CD4-positive, alpha-beta T cell treated with Interleukin-2 at 100 ng/mL for 4 hours (primary cell): ENCODE measurements at places on chromosomes 11 and 22.

GRCh38 chr11:66465373-66466224, 1.1 kb upstream of the PELI3 start:
- no peak for DNase-seq

DNA sequence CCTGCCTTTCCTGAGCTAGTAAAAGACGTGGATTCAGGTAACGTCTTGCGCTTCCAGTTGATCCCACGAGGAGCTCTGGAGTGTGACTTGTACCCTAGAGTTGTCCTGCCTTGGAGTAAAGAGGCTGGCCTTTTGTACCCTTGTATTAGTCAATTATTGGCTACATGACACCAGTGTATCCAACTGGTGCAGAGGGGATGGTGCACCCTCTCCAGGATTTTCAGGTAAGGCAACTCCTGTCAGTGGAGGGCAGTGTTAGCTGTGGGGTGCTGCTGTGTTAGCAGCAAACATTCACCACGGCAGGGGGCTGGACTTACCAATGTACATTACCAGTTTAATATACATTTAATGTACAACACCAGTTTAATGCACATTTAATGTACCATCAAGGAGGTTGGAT, 233.5 kb downstream of the MIAT start:
- no peak for DNase-seq

GRCh38 chr11:117820516-117820915, 4.0 kb downstream of the FXYD2 start:
- no peak for DNase-seq

GRCh38 chr11:69008737-69009440, 4.2 kb downstream of the MRGPRF start:
- DNase-seq, result no peak

- no peak for DNase-seq
Measured at GRCh38 chr11:16242806-16243205, 113.5 kb downstream of the SOX6 start.

DNA sequence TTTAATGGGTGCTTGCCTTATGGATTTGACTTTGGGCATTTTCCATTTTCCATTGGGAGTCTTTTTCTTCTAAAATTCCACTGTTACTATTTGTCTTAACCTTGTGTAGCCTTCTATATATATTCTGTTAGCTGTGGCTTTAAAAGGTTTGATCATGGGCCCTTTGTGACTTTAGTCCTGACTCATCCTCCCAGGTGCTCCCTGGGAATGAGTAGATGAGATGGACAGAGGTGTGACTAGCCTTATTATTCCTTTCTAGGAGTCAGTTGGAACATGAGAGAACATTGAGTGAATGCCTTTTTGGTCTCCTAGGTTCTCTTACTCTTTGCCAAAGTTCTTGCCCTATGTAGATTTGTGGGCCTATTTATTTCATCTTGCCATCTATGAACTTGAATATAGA, 39.0 kb downstream of the DDX10 start:
- DNase-seq, result no peak

DNA sequence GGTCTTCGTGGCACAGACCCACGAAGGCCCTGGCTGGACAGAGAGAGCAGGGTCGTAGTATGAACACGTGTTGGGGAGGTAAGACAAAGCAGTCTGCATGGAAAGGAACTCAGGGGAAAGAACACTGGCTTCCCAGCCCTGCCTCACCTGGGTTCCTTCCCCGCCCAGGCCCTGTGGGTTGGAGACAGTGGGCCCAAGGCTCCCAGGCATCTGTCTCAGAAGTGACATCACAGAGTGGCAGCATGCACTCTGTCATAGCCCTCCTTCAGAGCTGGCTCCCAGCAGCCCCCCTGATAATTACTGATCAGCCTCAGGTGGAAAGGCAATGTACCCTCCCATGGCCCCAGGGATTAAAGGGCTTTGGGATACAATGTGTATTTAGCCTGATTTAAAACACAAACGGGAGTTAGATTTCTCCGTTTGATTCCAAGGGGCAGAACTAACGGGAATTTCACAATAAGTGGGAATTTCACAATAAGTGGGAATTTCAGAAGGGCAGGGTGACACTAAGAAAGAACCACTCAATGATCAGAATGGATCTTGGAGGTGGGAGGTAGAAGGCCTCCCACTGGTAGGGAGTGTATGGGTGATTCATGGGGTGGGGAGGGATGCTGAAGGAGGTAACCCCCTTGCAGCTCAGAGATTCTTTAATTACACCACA, 65.1 kb downstream of the SLC22A12 start:
- DNase-seq, result no peak

- no peak for DNase-seq
Measured at GRCh38 chr22:36197514-36198146, 4.0 kb downstream of the APOL4 start.

DNA sequence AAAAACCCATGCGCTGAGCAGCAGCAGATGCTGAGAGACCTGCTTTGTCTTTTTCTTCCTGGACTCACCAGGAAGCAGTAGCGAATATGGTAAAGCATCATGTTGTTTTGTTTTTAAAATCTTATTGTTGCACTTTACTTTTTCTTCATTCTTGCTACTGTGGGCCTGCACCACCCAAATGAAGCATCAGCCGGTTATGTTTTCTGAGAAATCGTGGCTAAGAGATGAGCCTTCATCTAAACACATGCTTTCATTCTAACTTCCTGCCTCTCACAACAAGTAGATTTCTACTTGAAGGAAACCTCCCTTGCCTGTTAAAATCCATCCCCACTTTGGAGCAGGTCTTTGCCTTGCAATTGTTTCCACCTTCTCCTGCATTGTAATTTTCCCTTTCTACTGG, 1025.9 kb downstream of the NTM start:
- DNase-seq, result no peak

DNA sequence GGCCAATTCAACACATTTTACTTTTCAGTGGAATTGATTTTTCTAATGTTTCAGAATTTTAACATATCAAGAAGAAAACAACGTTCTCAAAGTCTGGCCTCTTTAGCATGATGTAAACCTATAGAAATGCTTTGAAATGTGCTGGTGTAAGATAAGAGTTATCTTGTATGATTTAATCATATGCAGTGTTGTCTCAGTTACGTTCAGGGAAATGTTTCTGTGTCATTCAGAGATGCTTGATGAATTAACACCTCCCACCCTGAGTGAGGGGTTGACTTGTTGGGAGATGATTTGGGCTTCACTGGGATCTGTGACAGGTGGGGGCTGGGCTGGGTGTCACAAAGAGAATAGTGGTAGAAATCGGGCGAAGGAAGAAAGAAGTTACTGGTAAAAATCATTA, 15.7 kb upstream of the MYO18B start:
- no peak for DNase-seq

DNA sequence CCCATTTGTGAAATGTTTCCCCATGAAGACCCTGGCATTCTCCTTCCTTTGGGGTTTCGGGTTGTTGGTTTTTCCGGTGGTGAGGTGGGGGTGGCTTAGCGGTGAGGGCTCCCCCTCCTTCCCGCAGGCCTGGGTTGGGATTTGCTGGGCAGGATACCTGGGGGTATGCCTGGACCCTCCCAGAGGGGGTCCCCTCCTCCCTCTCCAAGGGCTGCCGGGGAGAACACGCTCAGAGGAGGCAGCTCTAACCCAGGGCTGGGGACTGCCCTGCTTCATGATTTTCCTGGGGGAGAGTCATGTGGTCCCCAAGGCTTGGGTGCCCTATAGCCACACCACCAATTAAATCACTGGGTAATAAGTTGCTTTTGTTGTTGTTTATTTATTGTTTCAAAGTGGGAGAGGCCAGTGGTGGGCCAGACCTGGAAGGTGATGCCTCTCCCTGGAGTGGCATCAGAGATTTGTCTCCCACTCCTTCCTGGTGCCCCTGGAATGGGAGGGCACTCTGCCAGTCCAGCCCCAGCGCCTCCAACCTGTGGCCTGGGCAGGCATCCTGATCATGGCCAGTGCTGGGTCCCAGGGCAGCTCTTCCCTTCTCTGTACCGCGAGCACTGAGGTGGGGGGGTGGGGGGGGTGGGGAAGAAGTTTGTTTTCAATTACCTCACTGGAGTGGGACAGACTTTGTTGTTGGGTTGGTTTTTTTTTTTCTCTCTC, 1.3 kb upstream of the CLCF1 start:
- no peak for DNase-seq

GRCh38 chr11:117303101-117303500, 12.0 kb downstream of the BACE1-AS start:
- DNase-seq, result no peak

GRCh38 chr11:65113361-65113756, 1.7 kb downstream of the TM7SF2 start:
- no peak for DNase-seq

DNA sequence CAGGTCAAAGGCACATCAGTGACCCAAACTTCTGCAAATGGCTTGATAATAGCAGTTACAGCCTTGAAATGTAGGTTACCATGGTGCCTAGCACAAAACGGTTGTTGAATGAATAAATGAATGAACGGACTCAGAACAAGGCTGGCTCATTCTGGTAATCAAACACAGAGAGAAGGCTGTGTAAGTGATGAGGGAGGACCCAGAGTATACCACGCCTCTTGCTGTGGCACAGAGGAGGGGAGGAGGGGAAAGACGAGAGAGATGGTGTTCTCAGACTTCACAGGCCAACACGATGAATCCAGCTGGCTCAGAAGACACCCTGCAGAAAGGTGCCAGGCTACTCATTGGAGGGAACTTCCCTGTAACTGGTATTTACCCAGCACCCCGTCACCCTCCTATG, 38.3 kb downstream of the PC start:
- no peak for DNase-seq

- DNase-seq, result no peak
Measured at GRCh38 chr22:45444168-45444567, 30.7 kb downstream of the RIBC2 start.

- DNase-seq, result no peak
Measured at GRCh38 chr11:94806014-94806413, 37.9 kb downstream of the AMOTL1 start.

DNA sequence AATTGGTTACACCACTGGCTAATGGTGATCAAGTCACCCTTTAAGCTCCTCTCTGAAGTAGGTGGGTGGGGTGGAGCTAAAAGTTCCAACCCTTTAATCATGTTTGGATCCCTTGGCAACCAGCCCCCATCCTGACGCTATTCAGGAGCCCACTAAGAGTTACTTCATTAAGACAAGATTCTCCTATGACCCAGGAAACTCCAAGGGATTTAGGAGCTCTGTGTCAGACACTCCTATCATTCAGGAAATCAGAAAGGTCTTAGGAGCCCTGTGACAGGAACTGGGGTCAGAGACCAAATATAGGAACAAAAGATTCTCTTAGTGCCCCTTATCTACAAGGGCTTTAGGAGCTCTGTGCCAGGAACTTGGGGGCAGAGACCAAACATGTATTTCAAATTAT, 141.3 kb downstream of the ATG16L2 start:
- no peak for DNase-seq
